HFFc6 (cell line): ENCODE measurements at places on chromosomes 2 and 18. TPM values are rescaled to one million over a fixed set of nuclear protein-coding genes. Genes with fewer than 3 reads are reported as not detected.
A peak's percentile ranks its signal among the peaks of the same experiment; 100 is the strongest.

CRYGD gene
- total RNA-seq = not detected in 3 replicates

SP140 gene
- total RNA-seq = 0.12 to 1.4 TPM (median 0.64 TPM) in 3 replicates

DNA sequence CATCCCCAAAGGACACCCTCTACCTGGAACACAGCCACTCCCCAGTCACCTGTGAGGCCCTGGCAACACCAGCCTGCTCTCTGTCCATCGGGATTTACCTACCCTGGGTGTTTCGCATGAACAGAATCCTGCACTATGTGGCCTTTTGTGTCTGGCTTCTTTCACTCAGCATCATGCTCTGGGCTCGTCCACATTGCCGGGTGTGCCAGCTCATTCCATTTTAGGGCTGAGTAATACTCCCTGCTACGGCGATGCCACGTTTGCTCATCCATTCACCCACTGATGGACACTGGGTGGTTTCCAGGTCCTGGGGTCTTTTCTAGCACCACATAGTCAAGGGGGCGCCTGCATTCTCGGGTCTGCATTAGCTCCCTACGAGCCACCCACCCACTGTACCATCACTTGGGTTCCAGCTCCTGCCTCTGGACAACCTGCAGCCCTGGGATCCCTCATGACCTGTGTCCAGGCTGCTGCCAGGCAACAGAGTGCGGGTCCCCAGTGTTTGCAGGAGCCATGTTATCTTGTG lies 22.0 kb downstream of the KCNF1 start:
- peak overlapping the region; percentile 6 for H3K27ac ChIP-seq
- no peak overlapping the region for H3K4me3 ChIP-seq
- peaks cover 80% of the 10 kb centered on the region for H3K4me1 ChIP-seq
- peak; percentile 11 for DNase-seq
- peaks cover 11% of the 10 kb centered on the region for H3K36me3 ChIP-seq
- peaks cover 6% of the 10 kb centered on the region for H3K27me3 ChIP-seq

DNA sequence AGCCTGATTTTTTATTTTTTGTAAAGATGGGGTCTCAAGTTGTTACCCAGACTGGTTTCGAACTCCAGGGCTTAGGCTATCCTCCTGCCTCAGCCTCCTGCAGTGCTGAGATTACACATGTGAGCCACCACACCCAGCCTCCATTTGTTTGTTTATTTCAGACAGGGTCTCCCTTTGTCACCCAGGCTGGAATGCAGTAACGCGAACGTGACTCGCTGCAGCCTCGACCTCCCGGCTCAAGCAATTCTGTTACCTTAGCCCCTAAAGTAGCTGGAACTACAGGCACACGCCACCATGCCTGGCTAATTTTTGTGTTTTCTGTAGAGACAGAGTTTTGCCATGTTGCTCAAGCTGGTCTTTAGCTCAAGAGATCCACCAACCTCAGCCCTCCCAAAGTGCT lies 27.2 kb downstream of the UBXN4 start:
- H3K4me3 ChIP-seq = no peak overlapping the region
- no peak for DNase-seq
- peaks cover 52% of the 10 kb centered on the region for H3K36me3 ChIP-seq
- peaks cover 16% of the 10 kb centered on the region for H3K4me1 ChIP-seq
- no peaks in the 10 kb centered on the region for H3K27me3 ChIP-seq
- no peak overlapping the region for H3K27ac ChIP-seq

DNA sequence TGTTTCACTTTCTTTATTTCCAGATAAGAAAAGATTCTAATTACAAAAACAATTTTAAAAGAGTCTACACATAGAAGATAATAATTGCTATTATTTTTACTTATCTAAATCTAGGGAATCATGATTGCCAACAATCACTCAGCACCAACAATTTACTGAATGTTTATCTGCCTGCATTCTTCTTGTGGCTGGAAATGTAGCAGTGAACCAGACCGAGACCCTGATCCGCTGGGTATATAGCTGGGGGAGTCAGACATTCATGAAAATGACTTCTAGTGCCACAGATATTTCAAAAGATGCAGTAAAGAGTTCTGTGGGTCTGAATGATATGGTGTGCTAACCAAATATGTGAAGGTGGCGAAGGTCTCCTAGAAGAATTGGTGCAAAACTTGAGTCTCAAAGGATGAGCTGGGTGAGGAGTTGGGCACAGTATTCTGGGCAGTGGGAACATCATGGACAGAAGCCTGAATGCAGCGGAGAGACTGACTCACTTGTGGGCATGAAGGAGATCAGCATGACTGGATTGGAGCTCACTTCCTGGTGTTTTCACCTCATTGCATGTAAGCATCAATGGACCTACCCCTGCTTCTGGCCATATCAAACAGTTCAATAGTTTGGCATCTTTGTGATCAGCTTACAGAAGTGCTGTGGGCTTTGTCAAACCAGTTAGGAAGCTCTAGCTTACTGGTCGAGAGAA lies 26.1 kb upstream of the FN1 start:
- H3K4me1 ChIP-seq = peaks cover 68% of the 10 kb centered on the region
- peaks cover 16% of the 10 kb centered on the region for H3K36me3 ChIP-seq
- H3K27ac ChIP-seq = peak overlapping the region; percentile 77
- H3K27me3 ChIP-seq = no peaks in the 10 kb centered on the region; the same call in 1 of the 2 replicates

AFG3L2 gene
- total RNA-seq = 34.6 to 45.6 TPM (median 40.7 TPM) in 3 replicates

SETBP1 gene
- 0.05 to 0.50 TPM (median 0.24 TPM) in 3 replicates for total RNA-seq
